Left ventricle myocardium superior (tissue), 1 donor: ENCODE measurements at places on chromosomes 13 and 19. TPM values are rescaled to one million over a fixed set of nuclear protein-coding genes. Genes with fewer than 3 reads are reported as not detected.

- DNase-seq = peak; percentile 90
Measured at GRCh38 chr19:15672580-15673175, at the start of gene CYP4F12. CYP4F12 (plus strand) TSS chr19:15673087; CDS start chr19:15673530, 443 bp downstream.

GNG7 gene
- 39.3 TPM for total RNA-seq

DNA sequence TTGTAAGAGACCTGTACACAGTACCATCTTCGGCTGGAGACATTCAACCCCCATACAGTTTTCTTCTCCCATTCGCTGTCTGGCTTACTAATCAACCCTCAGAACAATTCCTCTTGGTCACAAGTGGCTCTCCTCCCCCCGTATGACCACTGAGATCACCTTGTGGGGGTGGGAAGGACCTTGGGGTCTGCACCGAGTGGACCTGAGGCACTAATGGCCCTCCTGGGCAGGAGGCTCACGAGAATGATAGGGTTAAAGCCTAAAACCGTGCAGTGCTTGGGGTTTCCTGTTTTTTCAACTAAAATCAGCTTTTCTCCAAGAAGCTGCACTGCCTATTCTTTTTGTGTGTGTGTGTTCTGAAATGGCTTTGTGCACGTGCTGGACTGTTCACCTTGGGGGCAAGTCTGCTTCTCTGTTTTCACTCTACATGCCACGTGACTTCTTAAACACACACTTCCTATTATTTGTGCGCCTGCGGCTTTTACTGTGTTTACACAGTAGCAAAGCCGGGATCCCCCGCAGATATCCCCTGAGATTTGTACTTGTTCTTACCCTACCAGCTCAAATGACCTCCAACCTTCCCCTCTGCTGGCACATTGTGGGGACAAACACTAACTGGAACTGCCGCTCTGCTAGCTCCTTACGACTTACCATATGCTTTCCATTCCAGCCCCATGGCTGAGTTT is 12.3 kb downstream of the RBM26 start:
- no peak for DNase-seq

GRCh38 chr13:44132710-44133109 is 240.9 kb upstream of the SERP2 start:
- peak; percentile 83 for DNase-seq

FCER2 gene
- total RNA-seq = 0.17 TPM

DNA sequence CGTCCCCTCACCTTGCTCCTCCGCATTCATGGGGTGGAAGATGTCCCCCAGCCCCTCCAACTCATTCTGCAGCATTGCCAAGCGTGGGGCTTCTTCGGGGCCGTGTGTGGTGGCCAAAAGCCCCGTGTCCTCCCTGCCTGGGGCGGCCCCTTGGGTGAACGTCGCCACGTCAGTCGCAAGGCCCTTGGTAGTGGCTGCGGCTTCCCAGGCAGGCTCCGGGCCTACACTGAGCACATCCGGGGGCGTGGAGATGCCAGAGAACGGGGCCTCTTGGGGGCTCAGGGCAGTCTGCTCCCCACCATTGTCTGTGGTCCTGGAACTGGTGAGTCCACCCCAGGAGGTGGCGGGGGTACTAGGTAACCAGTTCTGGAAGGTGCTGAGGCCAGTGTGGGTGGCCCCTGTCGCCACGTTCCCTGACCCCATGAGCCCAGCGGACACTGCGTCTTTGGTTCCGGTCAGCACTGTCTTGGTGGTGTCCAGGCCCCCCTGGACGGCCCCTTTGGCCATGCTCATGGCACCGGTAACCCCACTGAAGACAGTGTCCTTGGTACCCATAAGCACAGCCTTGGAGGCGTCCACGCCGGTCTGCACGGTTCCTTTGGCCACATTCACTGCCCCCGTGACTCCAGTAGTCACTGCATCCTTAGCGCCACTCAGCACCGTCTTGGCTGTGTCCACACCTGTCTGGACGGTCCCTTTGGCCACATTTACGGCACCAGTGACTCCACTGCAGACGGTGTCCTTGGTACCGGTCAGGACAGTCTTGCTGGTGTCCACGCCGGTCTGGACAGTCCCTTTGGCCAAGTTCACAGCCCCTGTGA is 7.6 kb downstream of the PLIN4 start:
- no peak for DNase-seq

TUBA3C gene
- total RNA-seq = not detected

DNA sequence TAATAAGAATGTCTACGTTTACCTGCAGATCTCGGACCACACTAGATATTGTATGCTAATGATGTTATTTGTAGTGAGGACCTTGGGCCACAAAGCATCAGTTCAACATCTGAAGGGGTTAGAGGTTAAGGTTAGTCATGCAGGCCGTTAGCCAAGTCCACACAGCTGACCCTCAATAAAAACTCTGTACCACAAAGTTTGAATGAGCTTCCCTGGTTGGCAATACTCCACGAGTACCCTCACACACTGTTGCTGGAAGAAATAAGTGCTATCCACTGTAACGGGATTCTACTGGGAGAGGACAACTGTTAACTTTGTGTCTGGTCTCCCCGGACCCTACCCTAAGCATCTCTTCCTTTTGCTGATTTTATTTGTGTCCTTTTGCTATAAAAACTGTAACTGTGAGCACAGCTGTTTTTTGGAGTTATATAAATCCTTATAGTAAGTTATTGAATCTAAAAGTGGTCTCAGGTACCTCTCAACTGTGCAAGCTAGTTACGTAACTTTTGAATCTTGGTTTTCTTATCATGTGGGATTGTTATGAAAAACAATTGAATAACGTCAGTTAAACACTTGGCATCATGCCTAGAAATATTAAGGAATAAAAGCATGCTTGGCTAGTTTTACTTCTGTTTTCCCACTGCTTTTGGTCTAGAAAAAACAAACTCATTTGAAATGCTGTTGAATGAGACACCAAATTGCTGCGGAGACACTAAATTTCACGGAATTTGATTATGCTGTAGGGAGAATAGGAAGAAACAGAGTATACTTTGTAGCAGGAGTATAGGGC is 181.5 kb downstream of the DNAJC3 start:
- DNase-seq = no peak

DNA sequence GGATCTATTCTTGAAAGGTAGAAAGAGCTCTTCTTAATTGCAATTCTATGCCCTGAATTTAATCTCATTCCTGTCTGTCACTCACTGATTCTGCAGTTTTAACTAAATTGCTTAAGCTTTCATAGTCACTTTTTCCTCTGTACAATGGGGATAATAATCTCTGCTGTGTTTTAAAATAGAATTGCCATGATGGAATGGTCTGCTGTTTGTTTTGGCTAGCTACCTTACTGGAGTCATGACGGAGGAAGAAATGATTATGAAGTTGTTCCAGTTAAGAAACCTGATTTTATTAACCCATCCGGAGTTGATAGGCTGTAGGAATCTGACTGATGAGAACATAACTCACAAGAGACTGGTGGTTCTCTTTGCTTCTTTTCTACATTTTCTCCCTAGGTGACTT is 54.9 kb upstream of the ITM2B start:
- DNase-seq = no peak

ANKLE1 gene
- 0.12 TPM for total RNA-seq

CASP14 gene
- total RNA-seq = not detected

- no peak for DNase-seq
Measured at GRCh38 chr13:29959086-29959485, 108.7 kb upstream of the UBL3 start.

SYT5 gene
- not detected for total RNA-seq

DNA sequence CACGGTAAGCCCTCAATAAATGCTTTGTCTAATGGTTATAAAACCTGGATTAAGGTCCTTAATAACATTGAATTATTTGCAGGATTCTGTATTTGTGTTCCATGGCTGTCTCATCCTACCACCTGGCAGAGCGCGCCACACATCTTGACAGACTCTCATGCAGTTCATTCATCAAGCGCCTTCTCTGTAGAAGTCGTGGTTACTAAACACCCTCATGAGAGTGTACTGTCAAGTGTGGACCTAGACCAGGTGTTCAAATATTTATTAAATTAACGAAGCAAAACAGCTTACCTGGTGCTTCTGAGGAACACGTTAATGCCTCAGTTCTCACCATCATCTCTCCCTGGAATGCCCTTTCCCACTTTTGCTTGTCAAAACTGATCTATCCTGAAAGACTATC is 13.1 kb upstream of the FBXL3 start:
- no peak for DNase-seq

TLE6 gene
- total RNA-seq = 0.30 TPM

DNA sequence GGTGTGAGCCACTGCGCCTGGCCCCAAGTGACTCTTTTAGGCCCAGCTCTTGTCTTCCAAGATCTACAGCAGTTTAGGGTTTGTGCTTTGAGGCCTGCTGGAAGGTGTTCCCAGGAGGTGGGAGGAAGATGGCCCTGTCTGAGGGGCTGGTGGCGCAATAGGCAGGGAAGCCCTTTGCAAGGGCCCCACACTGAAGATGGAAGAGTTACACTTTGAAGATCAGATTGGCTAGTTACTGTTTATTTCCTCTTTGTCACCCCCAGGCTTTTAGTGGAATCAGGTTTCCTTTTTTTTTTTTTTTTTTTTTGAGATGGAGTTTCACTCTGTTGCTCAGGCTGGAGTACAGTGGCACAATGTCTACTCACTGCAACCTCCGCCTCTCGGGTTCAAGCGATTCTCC is 1.9 kb upstream of the RABAC1 start:
- no peak for DNase-seq

- no peak for DNase-seq
Measured at GRCh38 chr13:19927117-19927748, 31.3 kb upstream of the ZMYM2 start.

DNA sequence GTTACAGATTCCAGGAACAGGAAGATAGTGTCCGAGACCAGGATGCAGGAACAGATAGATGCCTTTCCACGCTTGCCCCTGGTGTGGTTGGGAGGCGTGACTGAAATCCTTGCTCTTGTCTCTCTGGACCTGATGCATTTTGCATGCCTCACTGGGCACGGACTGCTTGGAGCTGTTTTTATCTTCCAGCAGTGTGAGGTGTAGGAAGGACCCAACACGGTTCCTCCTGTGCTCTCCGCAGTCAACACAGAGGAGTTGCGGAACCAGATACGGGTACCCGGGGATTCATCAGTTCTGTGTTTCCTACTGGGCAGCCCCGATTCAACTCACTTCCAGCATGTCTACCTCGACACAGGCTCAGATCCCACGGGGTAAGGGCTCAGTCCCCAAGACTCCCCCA is 6.5 kb downstream of the DOT1L start:
- DNase-seq = no peak

DNA sequence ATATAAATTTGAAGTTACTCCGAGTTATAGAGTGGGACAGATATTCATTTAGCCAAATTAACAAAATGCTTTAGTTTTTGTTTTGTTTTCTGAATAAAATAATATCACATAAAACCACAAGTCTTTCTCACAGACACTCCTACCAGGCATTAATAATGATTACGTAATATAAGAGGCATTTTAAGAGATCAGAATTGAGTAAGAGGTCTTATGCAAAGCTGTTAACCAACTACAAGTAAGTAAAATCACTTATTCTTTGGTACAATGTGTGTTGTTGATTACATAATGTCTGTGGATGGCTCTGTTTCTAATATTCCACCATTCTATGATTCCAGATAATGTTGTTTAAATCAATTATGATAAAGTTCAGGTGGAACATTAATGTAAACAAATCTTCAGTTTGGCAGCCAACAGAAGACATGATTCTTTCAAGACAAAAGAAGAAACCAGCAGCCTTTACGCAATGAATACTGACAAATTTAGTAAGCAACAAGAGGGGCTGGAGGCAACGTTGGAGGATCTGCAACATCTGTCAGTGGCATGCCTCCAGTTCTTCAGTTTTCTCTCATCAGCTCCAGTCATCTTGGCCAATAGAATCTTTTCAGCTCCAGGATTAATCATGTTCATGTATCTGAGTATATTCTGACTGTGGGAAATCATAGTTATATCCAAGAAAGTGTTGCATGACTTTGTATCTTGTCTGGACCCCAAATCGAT is 403.8 kb downstream of the SLITRK5 start:
- no peak for DNase-seq
